ENCODE measurements at places on chromosomes 5 and 9.

DNA sequence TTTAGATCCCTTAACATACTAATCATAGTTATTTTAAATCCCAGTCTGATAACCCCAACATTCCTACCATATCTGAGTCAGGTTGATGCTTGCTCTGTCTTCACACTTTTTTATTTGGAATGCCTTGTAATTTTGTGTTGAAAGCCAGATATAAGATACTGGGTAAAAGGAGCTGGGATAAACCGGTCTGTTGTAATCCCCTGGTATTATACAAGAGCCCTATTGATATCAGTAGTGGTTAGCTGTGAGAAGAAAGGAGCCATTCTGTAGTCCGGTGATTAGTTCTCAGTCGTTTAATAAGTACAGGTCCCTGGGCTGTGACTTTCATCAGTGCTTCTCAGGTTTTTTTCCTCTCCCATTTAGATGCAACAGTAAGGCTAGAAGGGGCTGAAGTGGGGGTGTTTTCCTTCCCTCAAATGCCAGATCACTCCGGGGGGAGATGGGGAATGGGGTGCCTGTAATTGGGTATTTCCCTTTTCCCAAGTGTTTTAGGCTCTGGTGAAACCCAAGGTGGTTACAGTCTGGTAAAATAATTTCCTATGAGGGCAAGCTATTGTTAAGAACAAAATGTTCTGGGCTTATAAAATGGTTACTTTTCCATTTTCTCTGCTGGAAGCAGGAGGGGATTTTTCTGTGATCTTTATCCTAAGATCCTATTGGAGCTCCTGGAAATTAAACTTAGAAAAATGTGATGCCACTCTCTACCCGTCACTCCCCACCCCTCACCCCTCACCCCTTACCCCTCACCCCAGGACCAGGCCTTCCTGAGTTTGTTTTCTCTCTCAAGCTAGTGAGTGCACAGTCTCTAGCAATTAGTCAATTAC lies 72.7 kb downstream of the KCNN2 start:
- no peak for DNase-seq

DNA sequence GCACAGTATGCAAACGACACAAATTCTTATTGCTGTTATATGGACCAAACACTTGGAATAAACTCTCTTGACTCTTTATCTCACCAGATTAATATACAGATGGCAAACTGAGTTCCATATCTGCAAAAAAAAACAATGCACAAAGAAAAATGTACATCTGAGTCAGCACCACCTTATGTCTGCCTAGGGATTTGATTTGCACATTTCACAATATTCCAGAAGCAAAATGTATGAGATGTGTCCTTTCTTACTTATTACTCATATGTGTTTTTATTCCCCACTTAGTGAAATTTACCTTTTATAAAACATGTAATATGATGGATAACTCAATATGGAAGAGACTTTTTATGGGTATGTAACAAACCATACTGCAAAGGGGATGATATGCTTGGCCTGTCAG lies 236.9 kb downstream of the GLIS3 start:
- no peak for DNase-seq

GRCh38 chr5:41118177-41118576 lies 47.0 kb upstream of the MROH2B start:
- no peak for DNase-seq

GRCh38 chr5:79235261-79235633 lies 684 bp upstream of the JMY start:
- DNase-seq, result no peak

DNA sequence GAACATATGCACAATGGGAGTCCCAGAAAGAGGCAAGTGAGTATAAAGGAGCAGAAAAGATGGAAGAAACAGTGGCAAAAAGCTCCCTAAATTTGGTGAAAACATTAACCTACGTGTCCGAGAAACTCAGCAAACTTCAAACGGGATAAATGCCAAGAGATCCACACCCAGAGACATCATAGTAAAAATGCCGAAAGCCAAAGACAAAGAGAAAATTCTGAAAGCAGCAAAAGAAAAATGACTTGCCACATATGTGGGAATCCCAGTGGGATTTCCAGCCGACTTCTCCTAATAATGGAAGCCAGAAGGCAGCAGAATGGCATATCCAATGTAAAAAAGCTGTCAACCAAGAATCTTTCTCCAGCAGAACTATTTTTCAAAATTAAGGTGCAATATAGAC lies 101.2 kb downstream of the ADAMTS2 start:
- DNase-seq, result no peak

DNA sequence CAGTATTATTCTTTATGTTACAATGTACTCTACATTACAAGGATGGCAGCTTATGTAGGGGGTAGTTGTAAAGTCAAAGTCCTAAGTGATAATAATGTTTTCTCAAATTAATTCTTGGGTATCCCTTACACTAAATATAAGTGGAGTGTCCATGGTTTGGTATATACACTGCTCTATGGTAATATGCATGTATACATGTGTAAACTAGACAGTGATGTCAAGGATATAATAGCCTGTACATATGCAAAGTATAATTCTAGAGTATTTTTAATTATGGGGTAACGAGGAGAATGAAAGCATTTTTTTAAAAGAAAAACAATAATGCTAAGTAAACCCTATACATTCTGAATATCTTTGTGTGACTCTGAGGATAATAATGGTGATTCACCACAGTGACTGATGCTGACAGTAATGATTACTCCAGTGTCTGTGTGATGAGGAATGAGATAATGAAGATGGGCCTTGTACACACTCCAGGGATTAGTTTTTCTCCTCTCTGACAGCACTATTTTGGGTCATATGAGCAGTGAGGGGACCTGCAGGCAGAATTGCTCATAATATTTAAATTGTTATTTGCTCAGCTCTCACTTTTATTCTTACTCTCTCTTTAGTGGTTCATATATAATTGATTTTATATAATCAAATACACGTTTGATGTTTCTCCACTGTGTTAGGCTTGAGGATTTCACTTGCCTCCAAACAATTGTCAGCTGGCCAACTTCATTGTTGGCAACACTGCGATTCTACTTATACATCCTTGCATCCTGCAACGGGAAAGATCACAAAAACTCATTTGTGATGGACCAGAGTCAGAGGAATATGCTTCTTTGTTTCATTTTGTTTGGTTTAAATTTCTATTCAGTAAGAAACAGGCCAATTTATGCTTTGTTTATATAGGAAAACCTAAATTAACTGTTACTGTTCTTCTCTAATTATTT lies 88.2 kb downstream of the NREP start:
- no peak for DNase-seq
